ENCODE measurements at places on chromosomes 11 and 22.
A peak's percentile ranks its signal among the peaks of the same experiment; 100 is the strongest.

- peak; percentile 58 for DNase-seq
These were observed 44.8 kb downstream of the ENDOD1 start for GRCh38 chr11:95134491-95134890.

- DNase-seq, result peak; percentile 96
These were observed at the start of gene CSTPP1 for GRCh38 chr11:46936138-46937110. Gene CSTPP1 (plus strand): TSS chr11:46936761. CDS start chr11:46936806, 45 bp downstream.

GRCh38 chr11:29312812-29313211 lies 704.0 kb downstream of the KCNA4 start:
- no peak for DNase-seq

DNA sequence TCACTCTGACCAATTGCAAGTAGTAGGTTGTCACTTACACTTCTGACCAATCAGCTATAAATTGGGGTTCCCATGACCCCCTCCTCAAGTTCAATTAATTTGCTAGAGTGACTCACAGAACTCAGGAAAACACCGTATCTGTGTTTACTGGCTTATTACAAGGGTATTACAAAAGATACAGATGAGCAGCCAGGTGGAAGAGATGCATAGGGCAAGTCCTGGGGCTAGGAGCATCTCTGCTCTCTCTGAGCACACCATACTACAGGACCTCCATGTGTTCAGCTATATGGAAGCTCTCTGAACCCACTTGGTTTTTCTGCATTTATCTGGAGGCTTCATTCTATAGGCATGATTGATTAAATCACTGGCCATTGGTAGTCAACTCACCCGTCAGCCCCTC lies 11.3 kb upstream of the GRK3 start:
- no peak for DNase-seq

DNA sequence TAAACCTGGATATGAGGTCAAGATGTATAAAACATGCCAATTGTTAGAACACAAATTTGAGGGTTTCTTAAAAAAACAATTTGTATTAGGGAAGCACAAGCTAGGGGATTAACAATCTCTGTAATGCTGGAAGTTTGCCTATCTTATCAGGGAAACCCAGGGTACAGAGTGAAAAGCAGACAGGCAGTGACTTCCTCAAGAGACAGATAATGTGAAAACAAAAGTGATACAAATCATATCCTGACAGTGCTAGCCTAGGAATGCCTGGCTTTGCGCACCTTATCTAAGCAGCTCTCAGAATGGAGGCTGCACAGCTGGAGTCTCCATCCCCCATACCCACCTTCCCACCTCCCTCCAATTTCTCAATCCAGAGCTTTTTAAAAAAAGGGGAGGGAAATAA lies 22.5 kb upstream of the RBX1 start:
- DNase-seq, result no peak

DNA sequence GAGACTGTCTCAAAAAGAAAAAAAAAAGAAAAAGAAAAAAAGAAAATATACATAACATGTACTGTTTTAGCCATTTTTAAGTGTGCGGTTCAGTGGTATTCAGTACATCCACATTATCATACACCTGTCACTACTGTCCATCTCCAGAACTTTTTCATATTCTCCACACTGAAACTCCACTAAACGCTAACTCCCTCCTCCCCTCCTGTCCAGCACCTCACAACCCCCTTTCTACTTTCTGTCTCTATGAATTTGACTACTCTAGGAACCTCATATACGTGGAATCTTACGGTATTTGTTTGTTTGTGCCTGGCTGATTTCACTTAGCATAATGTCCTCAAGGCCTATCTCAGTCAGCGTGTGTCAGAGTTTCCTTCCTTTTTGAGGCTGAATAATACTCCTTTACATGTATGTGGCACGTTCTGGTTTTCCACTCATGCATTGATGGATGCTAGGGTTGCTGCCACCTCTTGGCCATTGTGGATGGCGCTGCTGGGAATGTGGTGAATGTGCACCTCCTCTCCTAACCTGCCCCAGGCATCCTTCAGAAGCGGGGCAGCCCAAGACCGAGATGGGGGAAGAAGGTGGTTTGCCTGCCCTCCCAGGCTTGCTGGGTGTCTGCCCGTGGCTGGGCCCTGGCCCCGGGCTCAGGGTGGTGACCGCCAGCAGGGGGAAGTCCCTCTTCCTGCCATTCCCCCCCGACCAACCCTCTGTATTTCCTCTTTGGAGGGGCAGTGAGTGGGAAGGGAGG lies 60.5 kb downstream of the BCR start:
- no peak for DNase-seq

DNA sequence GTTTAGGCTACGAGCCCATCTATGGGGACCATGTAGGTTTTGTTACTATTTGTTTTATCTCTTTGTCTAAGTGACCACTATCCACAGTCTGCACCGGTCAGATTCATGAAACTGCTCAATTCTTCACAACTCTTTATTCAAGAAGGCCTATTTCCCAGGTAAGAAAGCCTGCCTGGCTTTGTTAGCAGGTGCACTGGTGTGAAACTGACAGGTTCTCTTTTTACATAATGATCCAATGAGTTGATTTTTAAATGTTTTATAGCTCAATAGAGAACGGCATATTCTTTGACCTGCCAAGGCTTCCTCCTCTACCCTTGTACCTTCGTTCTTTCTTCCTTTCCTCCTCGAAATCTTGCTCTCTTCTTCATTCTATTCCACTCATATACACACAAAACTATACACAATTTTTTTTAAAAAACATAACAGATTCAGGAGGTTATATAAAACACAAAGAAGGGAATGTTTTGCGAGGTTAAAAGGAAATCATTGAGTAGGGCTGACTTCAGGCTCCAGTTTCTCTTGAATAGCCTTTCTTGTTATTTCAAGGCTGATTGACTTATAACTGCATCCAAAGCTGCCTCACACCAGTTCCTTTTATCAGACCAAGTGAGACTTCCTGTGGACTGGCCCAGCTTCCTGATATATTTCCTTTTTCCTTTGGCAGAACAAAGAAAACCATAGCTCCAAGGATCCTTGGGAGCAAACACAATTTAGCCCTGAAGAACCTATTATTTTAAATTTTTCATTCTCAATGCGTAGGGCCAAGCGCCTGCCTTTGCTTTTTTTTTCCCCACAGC lies 11.4 kb downstream of the FLI1 start:
- DNase-seq, result no peak

- no peak for DNase-seq
These were observed 682.3 kb downstream of the TBC1D22A start for GRCh38 chr22:47444746-47445065.

- no peak for DNase-seq
These were observed 627.3 kb upstream of the KIRREL3 start for GRCh38 chr11:127627629-127628457.

DNA sequence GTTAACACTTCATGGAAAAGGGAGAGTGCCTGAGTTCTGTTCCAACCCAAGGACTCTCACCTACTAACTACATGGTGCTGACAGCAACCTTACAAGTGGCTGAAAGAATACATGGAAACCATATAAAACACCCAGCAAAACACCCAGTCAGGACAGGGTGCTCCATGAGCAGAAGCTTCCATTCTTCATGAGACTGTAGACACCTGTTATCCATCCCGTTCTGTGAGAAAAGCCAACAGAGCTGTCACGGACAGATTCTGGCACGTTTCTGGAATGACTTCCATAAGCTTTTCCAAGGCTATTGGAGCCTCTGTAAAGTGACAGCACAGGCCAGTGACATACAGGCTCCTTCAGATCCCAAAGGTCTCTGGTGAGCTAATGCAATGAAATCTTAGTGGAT lies 23.2 kb downstream of the PRR14L start:
- DNase-seq, result no peak

GRCh38 chr11:62627713-62628112 lies 5.9 kb upstream of the B3GAT3 start:
- no peak for DNase-seq

DNA sequence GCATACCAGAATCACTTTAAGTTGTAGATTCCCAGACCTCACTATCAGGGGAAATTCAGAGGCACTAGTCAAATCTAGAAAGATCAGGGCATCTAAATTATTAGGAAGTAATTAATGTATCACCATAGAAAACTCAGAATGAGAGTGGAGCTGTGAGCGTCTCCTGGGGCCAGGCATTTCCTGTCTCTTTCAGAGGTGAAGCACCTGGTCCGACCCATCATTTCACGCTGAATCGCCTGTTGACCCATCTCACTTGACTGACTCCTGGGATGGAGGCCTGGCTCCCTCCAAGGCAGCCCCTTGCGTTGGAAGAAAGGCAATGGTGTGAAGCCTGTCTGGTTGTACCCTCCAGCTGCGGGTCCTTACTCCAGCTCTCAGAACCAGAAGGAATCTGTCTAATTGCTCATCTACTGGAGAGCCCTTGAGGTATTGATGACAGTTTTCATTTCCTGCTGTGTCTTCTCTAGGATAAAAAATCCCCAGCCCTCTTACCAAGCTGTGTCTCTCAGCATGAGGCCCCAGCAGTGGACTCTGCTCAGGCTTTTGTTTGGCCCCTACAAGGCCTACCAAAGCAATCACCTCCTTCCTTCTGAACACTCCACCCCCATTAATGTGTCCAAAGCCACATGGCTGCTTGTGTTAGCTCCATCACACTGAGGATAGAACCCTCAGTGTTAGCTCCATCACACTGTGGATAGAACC lies 93.2 kb upstream of the SYT13 start:
- no peak for DNase-seq

GRCh38 chr11:115439385-115439784 lies 64.8 kb downstream of the CADM1 start:
- peak; percentile 18 for DNase-seq

GRCh38 chr11:44785856-44786607 lies 59.3 kb downstream of the TSPAN18 start:
- DNase-seq, result no peak

DNA sequence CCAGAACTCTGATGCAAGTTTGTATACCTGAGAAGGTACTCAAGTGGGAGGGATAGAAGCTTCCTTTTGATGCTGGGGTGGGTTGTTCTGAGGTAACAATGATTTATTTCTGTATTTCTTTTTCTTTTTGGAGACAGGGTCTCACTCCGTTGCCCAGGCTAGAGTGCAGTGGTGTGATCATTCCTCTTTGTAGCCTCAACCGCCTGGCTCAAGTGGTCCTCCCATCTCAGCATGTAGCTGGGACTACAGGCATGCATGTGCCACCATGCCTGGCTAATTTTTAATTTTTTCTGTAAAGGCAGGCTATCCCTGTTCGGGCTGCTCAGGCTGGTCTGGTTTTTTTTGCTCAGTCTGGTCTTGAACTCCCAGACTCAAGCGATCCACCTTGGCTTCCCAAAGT lies 7.9 kb downstream of the KDM2A start:
- no peak for DNase-seq

GRCh38 chr11:110490886-110491285 lies 61.1 kb downstream of the FDX1 start:
- peak; percentile 69 for DNase-seq

- DNase-seq, result no peak
These were observed 445.6 kb downstream of the SOX6 start for GRCh38 chr11:15910761-15911160.

DNA sequence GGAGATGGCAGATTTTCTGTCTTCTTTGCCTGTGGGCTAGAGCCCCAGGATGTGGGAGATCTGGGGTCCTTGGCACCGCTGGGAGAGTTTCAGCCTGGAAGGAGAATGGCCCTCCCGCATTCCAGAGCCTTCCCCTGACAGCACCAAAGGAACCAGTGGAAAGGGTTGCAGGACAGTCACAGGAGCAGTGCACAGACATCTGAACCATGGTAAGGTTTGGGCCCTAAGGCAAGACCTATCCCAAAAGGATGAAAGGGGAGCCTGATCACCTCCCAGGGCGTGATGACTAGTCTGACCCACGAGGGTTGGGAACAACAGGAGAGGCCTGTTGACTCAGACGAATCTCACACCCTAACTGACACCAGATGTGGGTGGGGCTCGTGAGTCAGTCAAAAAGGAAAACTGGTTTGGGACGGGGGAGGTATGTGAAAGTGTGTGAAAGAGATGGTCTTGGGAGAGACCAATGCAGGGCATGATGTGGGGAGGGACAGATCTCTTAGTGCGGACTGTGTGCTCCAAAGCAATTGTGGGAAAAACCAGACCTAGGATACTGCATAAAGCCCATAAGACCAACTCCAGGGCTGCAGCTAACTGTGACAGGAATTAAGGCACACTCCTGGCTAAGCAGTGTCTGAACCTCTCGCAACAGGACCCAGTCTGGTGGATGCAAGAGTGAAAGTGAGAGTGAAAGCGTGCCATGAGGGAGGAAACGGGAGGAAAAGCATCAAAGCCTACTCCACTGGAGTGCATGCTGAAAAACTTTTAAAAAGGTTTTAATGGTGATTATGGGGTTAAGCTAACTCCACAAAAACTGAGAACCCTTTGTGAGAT lies 39.1 kb upstream of the GLYAT start:
- DNase-seq, result peak; percentile 7

- no peak for DNase-seq
These were observed 72.6 kb downstream of the NAV2 start for GRCh38 chr11:19785265-19785664.

DNA sequence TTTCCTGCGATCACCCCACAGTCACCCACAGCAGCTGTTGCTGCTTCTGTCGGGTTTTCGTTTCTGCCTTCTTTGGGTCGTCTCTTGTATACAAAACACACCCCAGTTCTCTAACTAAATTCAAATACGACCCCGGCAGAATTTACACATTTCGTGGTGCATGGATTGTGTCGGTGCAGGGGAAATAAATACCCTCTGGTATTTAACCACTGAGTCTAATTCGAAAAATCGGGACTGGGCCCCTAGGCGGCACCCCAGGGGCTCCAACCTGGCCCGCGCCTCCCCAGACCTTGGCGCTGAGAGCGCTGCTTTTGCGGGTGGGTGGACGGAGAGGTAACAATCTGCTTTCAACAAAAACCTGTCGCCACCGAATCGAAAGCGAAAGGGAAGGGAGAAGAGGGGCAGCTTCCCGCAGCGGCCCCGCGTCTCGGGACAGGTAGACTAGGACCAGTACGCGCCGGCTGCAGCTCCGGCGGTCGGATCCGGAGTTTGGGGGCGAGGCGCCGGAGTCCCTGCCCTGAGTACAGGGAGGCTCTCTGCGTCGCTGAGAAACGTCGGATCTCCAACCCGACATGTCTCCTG lies 4.4 kb downstream of the ALX4 start:
- DNase-seq, result no peak

- DNase-seq, result no peak
These were observed 71.0 kb downstream of the MYEOV start for GRCh38 chr11:69364921-69365320.

DNA sequence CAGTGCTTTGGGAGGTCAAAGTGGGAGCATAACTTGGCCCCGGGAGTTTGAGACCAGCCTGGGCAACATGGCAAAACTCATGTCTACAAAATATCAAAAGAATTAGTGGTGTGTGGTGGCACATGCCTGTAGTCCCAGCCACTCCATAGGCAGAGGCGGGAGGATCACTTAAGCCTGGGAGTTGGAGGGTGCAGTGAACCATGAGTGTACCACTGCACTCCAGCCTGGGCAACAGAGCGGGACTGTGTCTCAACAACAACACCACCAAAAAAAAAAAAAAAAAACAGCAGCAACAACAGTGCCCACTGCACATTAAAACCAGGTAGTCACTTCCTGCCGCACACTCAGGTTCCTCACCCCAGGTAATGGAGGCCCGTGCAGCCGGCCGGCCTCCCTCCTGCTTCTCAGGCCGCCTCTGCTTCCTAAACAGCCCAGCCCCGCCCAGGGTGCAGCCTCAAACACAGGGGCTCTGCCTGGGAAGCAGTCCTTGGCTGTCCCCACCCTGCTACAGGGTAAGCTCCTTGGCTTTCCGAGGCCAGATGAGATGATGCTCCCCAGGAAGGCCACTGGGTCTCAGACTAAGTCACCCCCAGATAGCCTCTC lies 318.3 kb downstream of the SHANK2 start:
- DNase-seq, result no peak

All from AG08396 (cell line).